Uterine smooth muscle cell (primary cell): ENCODE measurements at places on chromosomes 11 and 22. TPM values are rescaled to one million over a fixed set of nuclear protein-coding genes. Genes with fewer than 3 reads are reported as not detected.

TPH1 gene
- total RNA-seq = 0.11 and 0.12 TPM in 2 replicates

MS4A6A gene
- not detected in 2 replicates for total RNA-seq

OR2D2 gene
- total RNA-seq = 0.50 and 1.5 TPM in 2 replicates

PTPRCAP gene
- 0.44 and 0.62 TPM in 2 replicates for total RNA-seq

MMP11 gene
- total RNA-seq = 3.8 and 14.2 TPM in 2 replicates

LZTR1 gene
- total RNA-seq = 53.1 and 54.4 TPM in 2 replicates
